ENCODE measurements at places on chromosomes 1 and 21. TPM values are rescaled to one million over a fixed set of nuclear protein-coding genes. Genes with fewer than 3 reads are reported as not detected.

GRCh38 chr1:155918660-155919059 is 7.5 kb upstream of the RIT1 start:
- DNase-seq, result no peak

GRCh38 chr1:41448821-41449220 is 35.7 kb downstream of the EDN2 start:
- no peak for DNase-seq

DNA sequence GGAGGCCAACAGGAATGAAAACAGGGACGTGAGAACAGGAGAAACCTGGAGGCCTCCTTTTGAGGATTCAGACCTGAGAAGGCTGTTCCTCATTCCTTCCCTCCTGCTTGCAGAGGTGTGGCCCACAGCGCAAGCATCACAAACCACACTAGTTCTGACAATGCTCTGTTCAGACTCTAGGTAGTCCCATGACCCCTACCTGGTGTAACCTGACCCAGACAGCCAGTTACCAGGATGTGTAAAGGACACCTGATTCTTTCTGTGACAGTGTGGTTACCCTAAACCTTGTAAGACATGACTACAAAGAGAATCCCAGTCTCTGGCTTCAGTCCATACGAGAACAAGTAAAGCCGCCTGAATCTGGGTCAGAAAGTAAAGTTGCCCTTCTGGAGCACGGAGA is 3.2 kb downstream of the MECR start:
- DNase-seq, result peak; percentile 85

DNA sequence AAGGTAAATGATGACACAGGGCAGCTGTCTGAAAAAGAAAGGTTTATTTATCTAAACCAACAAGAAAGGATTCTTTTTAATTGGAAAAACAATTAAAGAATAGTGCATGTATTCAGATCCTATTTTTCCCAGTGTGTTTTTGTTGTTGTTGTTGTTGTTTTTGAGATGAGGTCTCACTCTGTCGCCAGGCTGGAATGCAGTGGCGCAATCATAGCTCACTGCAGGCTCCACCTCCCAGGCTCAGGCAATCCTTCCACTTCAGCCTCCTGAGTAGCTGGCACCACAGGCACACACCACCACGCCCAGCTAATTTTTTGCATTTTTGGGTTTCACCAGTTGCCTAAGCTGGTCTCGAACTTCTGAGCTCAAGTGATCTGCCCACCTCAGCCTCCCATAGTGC is 22.1 kb downstream of the NEK2 start:
- DNase-seq, result no peak

Gene TGFB2
- 74.3 TPM for total RNA-seq

DNA sequence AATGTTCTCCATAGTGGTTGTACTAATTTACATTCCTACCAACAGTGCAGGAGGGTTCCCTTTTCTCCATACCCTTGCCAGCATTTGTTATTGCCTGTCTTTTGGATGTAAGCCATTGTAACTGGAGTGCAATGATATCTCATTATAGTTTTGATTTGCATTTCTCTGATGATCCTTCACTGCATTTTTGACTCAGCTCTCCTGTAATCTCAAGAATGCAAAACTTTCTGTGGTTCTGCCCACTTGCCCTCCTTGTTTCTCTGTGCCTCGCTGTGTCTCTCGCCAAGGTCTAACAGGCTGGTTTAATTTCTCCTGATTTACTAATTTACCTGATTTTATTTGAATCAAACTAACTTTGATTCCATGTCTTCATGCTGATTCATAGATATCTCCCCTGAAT is 407.9 kb downstream of the ZP4 start:
- no peak for DNase-seq

Gene NCF2
- 54.3 TPM for total RNA-seq

DNA sequence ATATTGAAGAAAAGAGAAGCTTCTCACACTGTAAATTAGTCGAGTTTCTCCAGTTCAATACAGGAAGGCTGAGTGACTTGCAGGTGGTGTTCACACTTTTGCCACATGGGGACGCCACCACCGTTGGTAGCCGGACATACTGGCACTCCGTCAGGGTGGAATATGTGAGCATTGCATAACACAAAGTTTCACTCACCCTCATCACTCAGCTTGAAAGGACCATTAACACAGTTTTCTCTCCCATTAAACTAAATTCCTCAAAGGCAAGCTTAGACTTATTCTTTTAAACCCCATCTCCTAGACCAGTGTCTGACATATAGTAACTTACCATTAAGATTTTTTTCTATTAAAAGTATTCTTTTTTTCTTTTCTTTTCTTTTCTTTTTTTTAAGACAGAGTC is 105.3 kb upstream of the SERBP1 start:
- DNase-seq, result peak; percentile 88
